ENCODE measurements at places on chromosomes 3 and 15. TPM values are rescaled to one million over a fixed set of nuclear protein-coding genes. Genes with fewer than 3 reads are reported as not detected.

ATG7 gene
- total RNA-seq: 48.3 TPM

DNA sequence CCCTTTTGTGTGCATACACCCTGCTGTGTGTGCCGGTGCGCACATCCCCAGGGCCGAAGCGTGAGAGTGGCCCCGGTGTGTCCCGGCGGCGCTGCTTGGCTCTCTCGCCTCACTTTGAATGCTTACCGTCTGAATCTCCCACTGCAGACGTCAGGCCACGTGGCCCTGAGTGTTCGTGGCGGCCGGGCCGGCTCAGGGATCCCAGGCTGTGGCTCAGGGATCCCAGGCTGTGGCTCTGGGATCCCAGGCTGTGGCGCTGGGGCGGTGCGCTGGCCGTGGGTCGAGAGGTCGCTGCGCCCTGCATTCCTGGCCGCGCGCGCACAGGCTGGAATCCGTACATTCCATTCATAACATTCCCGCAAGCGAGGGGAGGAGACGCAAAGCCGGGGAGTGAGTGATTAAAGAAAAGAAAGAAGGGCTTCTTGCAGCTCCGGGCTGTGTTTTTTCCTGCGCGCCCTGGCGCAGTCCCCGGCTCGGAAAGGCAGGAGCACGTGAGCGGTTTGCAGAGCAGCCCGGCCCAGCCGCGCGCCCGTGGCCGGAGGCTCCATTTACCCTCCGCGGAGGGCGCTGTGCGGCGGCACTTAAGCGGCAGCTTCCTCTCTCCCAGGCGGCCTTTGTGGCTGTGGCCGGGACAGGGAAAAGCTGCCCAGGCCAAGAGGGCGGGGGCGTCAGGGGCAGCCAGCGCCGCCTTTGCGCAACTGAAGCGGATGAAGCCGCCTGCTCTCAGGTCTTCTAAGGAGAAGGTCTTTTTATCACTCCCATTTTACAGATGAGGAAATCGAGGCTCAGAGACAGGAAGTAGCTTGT lies 87.0 kb upstream of the ALDH1L1 start:
- peaks cover 15% of the 10 kb centered on the region for H3K4me1 ChIP-seq
- H3K36me3 ChIP-seq: no peaks in the 10 kb centered on the region
- no peaks in the 10 kb centered on the region for H3K27me3 ChIP-seq
- DNase-seq: peak; percentile 89

NAA50 gene
- total RNA-seq: 160 TPM

PPP1R14D gene
- not detected for total RNA-seq

DNA sequence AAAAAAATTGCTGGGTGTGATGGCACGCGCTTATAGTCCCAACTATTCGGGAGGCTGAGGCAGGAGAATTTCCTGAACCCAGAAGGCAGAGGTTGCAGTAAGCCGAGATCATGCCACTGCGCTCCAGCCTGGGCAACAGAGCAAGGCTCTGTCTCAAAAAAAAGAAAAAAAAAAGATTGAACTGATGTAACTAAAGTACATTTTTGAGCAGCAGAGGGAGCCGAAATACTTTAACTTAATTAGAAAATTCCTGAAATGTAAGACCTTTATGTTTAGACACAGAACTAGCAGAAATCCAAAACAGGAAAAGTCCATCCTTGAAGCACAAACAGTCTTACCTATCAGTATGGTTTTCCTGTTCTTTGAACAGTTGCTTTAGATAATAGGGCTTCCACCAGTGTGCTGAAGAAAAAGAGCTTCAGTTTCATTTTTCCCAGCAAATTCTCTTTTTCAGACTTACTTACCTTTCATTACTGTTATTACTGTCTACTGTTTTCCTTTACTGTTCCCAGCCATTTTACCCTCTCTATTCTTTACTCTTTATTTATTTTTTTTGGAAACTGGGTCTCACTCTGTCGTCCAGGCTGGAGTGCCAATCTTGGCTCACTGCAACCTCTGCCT lies 33.4 kb upstream of the ZNF609 start:
- no peak overlapping the region for H3K27ac ChIP-seq
- H3K36me3 ChIP-seq: peaks cover 10% of the 10 kb centered on the region
- no peak overlapping the region for H3K4me3 ChIP-seq
- H3K4me1 ChIP-seq: peaks cover 2% of the 10 kb centered on the region

DNA sequence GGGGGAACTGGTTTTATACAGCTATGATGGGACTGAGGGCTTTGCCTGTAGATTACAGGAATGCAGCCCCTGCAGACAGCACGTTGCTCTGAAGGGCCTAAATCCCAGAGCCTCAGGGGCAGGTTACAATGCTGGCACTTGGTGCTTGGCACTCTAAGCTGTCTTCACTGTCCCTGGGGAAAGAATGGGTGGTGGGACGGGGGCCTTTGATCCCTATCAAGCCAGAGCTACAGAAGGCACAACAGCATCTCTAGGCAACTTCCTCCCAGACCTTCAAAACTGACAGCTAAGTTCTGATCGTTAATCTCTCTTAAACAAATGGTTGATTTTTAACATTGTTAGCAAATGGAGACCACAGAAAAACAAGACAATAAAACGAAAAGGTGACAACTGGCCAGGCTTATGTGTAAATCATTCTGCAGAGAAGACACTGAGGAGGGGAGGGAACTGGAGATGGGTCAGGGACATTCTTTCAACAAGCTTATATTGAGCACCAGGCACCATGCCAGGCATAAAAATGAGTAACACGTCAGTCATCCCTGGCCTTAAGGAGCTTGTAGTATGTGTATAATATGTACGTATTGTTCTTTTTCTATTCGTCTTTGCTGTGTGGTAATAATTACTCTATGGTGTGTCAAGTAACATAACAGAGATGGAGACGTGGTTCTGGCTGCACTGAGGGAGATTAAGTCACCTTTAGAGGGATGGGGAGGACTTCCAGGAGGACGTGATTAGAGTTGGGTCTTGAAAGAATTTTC lies 49.1 kb downstream of the CA12 start:
- H3K27ac ChIP-seq: no peak overlapping the region
- no peaks in the 10 kb centered on the region for H3K36me3 ChIP-seq
- peak; percentile 83 for DNase-seq
- H3K4me3 ChIP-seq: no peak overlapping the region
- H3K4me1 ChIP-seq: peaks cover 10% of the 10 kb centered on the region

DNA sequence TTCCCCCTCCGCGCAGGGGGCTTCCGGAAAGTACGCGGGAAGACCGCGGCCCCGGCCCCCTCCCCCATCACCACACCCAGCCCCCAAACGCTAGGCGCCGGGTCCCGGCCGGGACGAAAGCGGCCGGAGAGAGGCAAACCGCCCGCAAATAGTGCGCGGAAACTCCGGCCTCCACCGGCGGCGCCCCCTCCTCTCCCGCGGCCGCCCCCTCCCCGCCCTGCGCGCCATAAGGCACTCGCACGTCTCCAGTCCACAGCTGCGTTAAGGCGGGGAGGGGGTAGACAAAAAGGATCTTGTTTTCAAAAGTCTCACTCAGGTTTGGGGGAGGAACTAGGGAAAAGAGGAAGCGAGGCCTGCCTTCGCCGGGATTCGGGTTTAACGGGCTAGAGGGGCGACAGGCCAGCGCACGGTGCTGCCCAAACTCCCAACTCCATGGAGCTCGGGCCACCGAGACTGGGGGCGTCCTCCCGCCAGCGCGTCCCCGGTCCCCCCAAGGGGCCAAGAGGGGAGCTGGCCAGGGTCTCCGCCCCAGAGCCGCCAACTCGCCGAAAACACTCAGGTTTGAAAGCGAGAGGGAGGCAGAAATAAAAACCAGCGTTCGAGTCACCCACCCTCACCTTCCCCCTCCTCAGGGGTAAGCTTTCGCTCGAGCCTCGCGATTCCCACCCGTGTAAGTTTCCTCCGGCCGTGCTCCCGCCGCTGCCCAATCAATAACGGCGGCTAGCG lies 1.8 kb downstream of the ANP32A start:
- H3K36me3 ChIP-seq: no peaks in the 10 kb centered on the region
- H3K27me3 ChIP-seq: peaks cover 3% of the 10 kb centered on the region
- peak overlapping the region; percentile 77 for H3K27ac ChIP-seq
- peak; percentile 53 for DNase-seq

DNA sequence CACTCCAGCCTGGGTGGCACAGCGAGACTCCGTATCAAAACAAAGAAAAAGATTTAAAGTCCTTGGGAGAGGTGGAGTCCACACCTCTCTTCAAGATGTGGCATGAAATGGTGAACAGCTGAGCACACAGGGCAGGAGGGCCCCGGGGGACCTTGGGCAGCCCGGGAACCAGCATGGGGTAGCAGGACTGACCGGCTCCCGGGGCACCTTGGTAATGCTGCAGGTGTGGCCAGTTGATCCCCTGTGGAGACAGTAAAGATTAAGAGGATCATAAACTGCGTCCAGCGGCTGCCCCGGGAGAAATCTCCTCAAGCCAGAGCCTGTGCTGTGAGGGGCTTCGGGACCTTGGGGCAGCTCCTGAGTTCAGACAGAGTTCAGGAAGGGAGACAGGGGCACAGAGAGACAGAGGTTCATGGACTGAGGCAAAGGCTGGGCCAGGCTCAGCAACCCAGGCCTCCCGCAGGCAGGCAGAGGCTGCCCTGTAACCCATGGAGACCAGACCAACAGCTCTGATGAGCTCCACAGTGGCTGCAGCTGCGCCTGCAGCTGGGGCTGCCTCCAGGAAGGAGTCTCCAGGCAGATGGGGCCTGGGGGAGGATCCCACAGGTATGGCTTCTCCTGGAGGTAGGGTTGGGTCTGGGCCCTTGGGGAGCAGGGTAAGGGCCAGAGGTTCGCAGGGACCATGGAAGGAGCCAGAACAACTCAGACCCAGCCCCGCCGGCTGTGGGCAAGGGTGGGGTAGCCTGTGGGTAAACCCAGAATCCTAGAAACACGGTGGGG lies at the start of gene NR2E3:
Gene NR2E3, plus strand, starts transcription at position 299 of the 780 bp plus-strand sequence. Its CDS starts 190 bp downstream, at position 489.
- no peak within 1 kb of the TSS for H3K4me3 ChIP-seq
- no peaks in the 10 kb centered on the region for H3K27me3 ChIP-seq
- no peaks in the 10 kb centered on the region for H3K36me3 ChIP-seq
- H3K4me1 ChIP-seq: peaks cover 14% of the 10 kb centered on the region

GRCh38 chr15:31116423-31117030 lies 15.0 kb upstream of the TRPM1 start:
- H3K27me3 ChIP-seq: peaks cover 2% of the 10 kb centered on the region
- H3K4me3 ChIP-seq: no peak overlapping the region
- no peaks in the 10 kb centered on the region for H3K4me1 ChIP-seq
- no peak for DNase-seq

ITIH4 gene
- total RNA-seq: 2.4 TPM

- no peak overlapping the region for H3K4me3 ChIP-seq
- no peaks in the 10 kb centered on the region for H3K4me1 ChIP-seq
- no peaks in the 10 kb centered on the region for H3K27me3 ChIP-seq
- no peak for DNase-seq
- no peak overlapping the region for H3K27ac ChIP-seq
- no peaks in the 10 kb centered on the region for H3K36me3 ChIP-seq
Measured at GRCh38 chr3:34782871-34783270, 856.5 kb upstream of the ARPP21 start.

ZBBX gene
- total RNA-seq: not detected

DNA sequence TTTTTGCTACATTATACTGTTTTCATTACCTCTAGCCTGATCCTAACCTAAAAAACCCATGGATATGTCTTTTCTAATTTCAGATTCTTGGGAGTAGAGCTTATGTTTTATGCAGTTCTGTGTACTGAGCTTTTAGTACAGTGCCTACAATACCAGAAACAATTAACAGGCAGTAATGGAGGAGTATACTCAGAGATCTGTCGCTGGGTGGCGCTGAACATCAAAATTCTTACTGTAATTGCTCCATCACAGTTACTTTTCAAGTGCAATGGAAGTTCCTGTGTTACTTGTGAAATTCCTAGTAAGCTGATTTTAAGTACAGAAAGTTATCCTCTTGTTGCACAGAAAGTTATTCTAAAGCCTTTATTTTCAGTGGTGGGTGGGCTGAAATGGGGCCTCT lies 66.9 kb downstream of the RNF13 start:
- no peaks in the 10 kb centered on the region for H3K36me3 ChIP-seq
- H3K4me1 ChIP-seq: no peaks in the 10 kb centered on the region
- no peak overlapping the region for H3K27ac ChIP-seq

GRCh38 chr15:46523701-46524100 lies 888.9 kb downstream of the SQOR start:
- no peak for DNase-seq
- H3K4me1 ChIP-seq: no peaks in the 10 kb centered on the region
- no peak overlapping the region for H3K27ac ChIP-seq
- no peaks in the 10 kb centered on the region for H3K36me3 ChIP-seq
- H3K27me3 ChIP-seq: no peaks in the 10 kb centered on the region

GRCh38 chr15:81625896-81626295 lies 251.9 kb upstream of the TMC3 start:
- H3K4me1 ChIP-seq: no peaks in the 10 kb centered on the region
- no peaks in the 10 kb centered on the region for H3K27me3 ChIP-seq
- H3K27ac ChIP-seq: no peak overlapping the region
- DNase-seq: no peak
- no peaks in the 10 kb centered on the region for H3K36me3 ChIP-seq

ACOX2 gene
- 1.5 TPM for total RNA-seq

GREM1 gene
- total RNA-seq: 0.44 TPM

SCN11A gene
- not detected for total RNA-seq

MST1R gene
- 1.5 TPM for total RNA-seq
